RKO (cell line): ENCODE measurements at places on chromosomes 6 and 20.

GRCh38 chr6:133945158-133945557 lies 7.9 kb upstream of the TBPL1 start:
- DNase-seq: peak; percentile 20

GRCh38 chr20:24531631-24532419 lies 62.4 kb downstream of the SYNDIG1 start:
- DNase-seq: no peak

GRCh38 chr6:34305982-34306708 lies 57.3 kb upstream of the SMIM29 start:
- DNase-seq: no peak

DNA sequence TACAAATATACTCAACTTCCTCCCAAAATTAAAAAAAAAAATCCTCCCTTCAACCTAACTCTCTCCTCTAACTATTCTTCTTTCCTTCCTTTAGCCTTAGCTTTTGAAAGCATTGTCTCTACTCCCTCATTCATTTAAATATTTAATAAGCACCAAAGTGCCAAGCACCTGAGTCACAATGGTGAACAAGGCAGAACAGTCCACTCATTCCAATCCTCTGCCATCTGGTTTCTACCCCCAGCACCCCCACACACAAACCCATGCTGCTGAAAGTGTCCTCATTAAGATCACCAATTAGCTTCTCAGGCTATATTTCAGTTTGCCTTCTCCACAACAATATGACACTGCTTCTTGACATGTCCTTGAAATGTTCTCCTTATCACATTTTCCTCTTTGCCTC lies 76.3 kb downstream of the DTNBP1 start:
- DNase-seq: no peak

DNA sequence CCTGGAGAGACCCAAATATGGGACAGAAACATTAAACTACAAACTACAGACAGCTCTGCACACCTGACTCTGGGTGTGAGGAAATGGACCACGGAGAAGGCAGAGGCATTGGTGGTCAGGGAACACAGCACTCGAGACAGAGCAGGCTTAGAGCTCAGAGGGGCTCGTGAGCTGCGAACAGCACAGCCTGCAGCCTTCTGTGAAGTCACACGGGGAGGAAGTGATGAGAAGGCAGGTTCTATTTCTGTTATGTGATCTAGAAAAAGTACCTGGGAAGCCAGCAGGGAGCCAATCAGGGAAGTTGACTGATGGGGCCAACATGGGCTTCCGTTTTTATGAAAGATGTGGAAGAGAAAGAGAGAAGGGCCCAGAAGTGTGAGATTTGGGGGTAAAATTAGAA lies 88.9 kb upstream of the SNAP25 start:
- DNase-seq: no peak

GRCh38 chr6:8329562-8329961 lies 105.8 kb downstream of the SLC35B3 start:
- no peak for DNase-seq

DNA sequence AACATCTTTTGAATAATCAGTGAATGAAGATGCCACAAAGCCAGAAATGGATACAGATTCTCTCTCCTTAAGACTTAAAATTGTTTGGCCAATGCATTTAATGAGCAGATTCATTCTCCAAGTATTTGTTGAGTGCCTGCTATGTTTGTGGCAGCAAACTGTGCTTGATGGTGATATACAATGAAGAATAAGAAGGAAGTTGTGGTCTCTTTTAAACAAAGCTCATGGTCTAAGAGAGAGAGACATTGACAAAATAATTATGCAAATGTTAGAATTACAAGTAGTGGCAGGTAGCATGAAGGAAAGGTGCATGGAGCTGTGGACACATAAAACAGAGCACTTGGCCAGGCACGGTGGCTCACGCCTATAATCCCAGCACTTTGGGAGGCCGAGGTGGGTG lies 28.3 kb downstream of the NFATC2 start:
- no peak for DNase-seq

DNA sequence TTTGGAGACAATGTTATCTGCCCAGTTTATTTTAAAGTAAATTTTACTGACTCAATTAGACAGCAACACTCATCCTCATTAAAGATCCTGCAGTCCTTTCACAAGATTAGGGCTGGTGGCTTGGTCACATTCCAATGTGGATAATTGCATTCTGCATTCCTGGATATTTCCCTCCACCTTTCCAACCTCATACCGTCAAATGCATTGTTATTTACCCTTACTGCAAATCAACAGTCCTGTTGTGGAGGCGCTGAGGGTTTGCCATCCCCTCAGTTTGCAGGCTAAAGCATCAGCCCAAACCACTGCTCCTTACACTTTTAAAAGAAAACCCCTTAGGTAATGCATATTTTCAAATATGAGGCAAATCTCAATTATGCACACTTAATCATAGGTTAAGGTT lies 5.4 kb downstream of the CITED2 start:
- no peak for DNase-seq

- DNase-seq: no peak
These were observed 277.1 kb upstream of the ECI2 start for GRCh38 chr6:4412488-4412887.

GRCh38 chr6:114762145-114762544 lies 419.3 kb upstream of the HS3ST5 start:
- no peak for DNase-seq

GRCh38 chr20:9838035-9838377 lies 870 bp downstream of the PAK5 start:
- DNase-seq: no peak

DNA sequence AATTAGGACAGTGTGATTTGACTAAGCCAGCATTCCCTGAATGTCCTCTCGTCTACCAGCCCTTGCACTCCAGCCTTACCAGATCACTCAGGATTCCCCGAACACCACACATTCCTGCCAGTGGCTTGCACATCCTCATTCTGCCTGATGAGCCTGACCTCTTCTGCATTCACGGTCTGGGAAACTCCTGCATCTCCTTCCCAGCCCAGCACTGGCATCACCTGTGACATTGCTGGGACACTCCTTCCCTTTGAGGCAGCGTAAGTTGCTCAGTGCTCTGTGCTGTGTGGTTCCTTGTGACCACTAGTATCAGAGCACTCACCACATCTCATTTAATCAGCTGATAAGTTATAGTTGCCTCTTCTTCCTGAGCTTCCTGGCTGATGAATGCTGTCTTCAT lies 17.3 kb downstream of the NCOA7 start:
- no peak for DNase-seq

GRCh38 chr6:21601932-21602390 lies 8.4 kb downstream of the SOX4 start:
- no peak for DNase-seq

DNA sequence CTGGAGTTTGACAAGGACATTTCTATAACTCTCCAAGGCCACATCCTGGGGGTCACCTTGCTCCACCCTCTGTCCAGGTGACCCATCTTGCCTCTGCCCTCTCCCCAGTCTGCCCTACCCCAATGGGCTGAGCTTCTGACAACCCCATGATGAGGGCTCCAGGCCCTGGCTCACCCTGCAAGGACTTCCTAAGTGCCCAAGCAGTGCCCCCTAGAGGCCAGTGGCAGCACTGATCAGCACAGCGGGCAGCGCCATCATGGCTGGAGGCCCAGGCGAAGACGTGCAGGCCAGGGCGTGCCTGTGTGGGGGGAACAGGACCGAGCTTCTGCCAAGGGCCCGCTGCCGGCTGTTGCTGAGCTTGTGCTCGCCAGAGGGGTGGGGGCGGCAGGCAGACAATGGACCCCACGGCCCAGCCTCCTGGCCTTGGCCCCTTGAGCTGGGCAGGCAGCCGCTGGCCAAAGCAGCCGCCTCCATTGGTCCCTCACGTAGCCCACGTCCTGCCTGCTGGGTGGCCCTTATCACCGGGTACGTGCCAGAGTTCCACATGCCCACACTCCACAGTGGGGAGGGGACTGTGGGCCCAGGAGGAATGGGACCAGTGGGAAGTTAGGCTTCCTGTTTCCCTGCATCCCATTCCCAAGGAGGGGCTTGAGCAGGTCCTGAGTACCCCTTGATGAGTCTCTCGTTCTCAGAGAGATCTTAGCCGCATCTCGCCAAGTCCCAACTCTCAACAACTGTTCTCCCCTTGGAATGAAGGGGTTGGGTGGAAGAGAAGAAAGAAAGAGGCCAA lies 64.3 kb downstream of the MRPL14 start:
- no peak for DNase-seq

GRCh38 chr6:152952045-152952444 lies 30.8 kb downstream of the FBXO5 start:
- DNase-seq: peak; percentile 13

GRCh38 chr6:145731447-145731846 lies 3.9 kb downstream of the EPM2A start:
- DNase-seq: no peak

- no peak for DNase-seq
These were observed 64.4 kb downstream of the SMPDL3A start for GRCh38 chr6:122853259-122853995.

DNA sequence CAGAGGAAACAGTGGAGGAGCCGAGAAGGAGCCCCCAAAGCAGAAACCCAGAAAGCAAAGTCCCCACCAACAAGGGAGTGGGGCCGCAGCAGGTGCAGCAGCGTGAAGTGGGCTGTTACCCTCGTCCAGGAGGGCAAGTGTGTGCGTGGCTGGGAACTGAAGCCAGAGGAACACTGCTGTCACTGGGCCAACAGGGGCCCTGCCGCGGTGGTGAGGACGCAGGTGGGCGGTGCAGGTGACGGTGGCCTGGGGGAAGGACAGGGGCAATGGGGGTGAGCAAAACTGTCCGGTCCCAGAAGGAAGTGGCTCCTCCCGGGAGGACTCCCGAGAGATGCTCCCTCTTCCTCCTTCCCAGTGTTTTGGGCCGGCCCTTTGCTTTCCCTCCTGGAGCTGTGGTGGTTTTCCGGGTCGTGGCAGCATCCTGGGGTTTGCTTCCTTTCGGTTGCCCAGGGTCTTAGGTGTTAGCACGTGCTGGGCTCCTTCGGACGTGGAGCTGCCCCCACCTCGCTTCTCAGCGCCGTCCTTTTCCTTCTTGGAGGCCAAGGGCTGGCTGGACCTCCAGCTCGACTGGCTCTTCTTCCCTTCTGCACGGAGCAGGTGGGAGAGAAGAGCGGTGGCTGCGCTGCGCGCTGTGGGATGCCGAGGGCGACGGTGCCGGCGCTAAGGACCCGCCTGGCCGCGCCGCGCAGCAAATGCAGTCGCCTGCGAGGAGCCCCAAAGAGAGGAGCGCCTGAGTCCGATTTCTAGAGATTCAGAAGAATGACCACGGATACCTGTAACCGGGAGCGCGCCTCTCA lies 62.7 kb upstream of the SLC2A12 start:
- no peak for DNase-seq

- DNase-seq: no peak
These were observed 83.5 kb upstream of the TMEM181 start for GRCh38 chr6:158476389-158476788.

DNA sequence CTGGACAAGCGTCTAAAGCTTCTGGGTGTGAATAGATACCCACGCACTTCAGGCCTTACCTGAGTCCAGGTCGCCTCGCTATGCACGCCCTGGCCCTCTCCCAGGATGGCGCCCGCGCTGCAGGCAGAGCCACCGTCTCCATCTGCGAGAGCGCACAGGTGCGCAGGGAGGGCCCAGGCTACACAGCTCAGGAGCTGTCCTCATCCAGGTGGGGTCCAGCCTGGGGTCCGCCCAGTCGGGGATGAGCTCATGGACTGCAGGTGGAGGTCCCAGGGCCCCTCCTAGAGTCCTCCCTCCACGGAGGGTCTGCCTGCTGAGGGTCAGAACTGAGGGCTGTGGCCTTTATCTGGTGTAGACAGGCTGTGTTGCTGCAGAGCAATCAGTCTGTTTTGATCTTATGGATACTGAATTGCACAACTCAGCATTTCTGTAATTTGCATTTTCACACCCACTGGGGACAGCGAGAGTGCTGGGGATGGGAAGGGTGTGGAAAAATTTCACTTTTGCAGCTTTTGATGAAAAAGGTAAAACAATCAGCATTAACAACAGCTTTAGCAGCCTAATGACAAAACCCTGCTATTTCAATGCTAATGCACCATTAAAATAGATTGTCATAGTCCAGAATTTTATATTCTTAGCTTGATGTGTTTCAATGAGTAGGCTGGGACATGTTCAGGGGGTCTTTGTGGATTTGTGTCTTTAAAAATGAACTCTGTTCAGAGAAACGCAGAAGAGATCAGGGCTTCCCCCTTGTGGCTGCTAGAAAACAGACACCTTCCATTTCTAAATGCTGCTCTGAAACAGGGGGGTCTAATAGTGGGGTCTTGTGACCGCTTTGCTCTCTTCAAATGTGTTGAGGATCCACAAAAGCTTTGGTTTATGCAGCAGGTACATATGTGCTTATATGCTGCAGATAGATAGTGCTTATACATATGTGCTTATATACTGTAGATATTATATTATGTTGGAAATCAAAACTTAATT lies 77.8 kb upstream of the PHACTR3 start:
- DNase-seq: peak; percentile 24

DNA sequence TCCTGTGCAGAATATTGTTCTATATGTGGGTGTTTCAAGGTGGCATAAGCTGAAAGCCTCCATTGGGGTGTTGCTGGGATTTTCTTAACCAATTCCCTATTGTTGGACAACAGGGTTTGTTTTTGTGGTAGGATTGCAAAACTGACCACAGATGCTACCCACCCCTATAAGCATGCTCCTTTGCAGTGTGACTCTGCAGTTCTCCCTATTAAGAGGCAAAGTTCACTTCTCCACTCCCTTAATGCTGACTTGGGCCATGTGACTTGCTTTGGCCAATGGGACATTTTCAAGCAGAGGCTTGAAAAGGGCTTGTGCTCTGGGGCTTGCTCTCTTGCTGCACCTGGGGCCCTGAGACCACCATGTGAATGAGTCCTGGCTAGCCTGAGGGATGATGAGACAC lies 8.5 kb upstream of the ANGPT4 start:
- no peak for DNase-seq

GRCh38 chr6:140069576-140069975 lies 695.1 kb upstream of the CITED2 start:
- DNase-seq: no peak

GRCh38 chr20:33311996-33312395 lies 29.0 kb downstream of the BPIFB1 start:
- no peak for DNase-seq

DNA sequence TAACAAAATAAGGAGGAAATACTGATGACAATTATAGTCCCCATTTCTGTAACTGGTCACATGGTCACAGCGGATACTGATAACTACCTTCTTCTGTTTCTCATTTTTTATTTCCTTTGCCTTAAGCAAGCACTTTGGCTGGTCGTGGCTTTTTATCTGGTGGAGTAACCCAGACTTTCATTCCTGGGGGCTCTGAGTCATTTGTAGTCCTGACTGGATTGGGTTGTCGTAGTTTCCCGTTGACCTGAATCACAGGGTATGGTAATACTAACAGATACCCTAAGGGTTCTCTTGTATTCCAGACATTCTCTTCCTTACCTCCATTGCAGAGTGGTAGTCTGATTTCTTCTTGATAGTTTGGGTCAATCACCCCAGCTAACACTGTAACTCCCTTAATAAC lies 500.3 kb upstream of the ADGRB3 start:
- DNase-seq: no peak

DNA sequence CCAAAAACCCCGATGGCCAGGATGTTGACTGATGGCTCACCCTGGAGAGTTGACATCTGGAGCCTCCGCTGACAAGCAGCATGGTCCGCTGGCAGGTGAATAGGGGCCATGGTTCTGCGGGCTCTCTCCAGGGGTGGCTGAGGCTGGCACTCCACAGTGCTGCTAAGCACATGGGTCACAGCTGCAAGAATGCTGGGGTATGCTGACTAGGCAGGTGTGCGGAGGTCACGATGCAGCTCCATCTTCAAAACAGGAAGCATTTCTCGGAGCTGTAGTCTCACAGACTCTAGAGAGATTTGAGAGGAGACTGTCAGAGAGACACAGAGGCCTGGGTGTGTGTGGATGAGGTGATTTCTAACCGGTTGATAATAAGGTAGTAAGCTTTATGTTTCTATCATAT lies 341.6 kb downstream of the NRN1 start:
- no peak for DNase-seq

- no peak for DNase-seq
These were observed 122.4 kb downstream of the MRPL14 start for GRCh38 chr6:44004625-44005506.
